Right cardiac atrium (tissue), 5 donors: ENCODE measurements at places on chromosomes 1 and 21. TPM values are rescaled to one million over a fixed set of nuclear protein-coding genes. Genes with fewer than 3 reads are reported as not detected.

- DNase-seq: no peak
These were observed 61.4 kb upstream of the LRIF1 start for GRCh38 chr1:111025109-111025508.

- no peak for DNase-seq
These were observed 147.0 kb upstream of the DNAH14 start for GRCh38 chr1:224782281-224783000.

- DNase-seq: peak; percentile 88
These were observed at the start of gene SMYD2 for GRCh38 chr1:214281021-214281719. SMYD2 (plus strand) TSS chr1:214281159; CDS start chr1:214281255, 96 bp downstream.

GRCh38 chr1:186617926-186618325 is 62.3 kb downstream of the PTGS2 start:
- peak; percentile 43 for DNase-seq

HSD3B2 gene
- total RNA-seq: not detected

JAM2 gene
- 49.5 TPM for total RNA-seq

C1orf141 gene
- not detected for total RNA-seq
